Kidney capillary endothelial cell (primary cell): ENCODE measurements at places on chromosomes 2 and 18.
A peak's percentile ranks its signal among the peaks of the same experiment; 100 is the strongest.

- no peak for DNase-seq
Measured at GRCh38 chr2:226185616-226186211, 613.9 kb downstream of the IRS1 start.

DNA sequence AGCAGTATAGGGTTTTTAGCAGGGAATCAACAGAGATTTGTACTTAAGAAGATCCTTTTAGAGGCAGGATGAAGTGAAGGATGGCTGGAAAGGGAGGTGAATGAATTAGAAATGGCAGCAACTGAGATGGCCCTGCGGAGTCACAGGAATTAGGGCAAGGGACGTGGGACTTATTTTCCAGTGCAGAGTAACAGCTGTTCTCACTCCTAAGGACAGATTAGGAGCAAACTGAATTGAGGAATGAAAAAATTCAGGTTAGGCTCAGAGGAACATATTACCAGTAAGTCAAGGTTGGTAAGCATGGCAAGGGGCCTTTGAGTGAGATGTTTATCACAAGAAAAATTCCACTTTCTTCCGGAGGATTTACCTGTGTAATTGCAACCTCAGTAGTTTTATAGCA lies 34.4 kb downstream of the COL4A3 start:
- no peak for DNase-seq

GRCh38 chr2:120161190-120161589 lies 62.0 kb downstream of the TMEM185B start:
- DNase-seq: no peak

- no peak for DNase-seq
Measured at GRCh38 chr2:220433131-220433530, 805.7 kb downstream of the SLC4A3 start.

DNA sequence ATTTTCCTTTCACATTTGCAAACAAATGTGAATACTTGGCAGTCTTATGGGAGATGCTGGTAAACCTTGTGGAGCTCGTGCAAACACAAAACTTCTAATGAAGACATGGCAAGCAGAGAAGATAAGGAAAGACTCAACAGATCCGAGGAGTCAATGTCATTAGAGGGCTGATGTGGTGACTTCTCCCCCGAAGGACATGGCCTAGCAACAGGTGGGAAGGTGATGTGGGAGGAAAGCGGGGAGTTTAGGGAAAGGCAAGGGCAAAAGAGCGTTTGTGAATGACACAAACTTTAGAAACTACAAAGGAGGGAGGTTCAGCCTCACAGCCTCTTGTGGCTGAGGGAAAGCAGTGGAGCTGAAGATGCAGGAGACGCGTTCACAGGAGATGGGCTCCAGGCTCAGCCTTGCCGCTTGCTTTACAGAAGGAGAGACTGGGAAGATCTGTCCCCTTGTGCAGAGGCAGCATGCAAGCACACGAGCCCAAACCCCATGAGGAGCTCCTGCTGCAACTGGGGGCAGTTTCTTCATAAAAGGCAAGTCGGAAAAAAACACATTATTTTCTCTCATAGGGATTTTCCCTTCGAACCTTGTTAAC lies 86.6 kb downstream of the SOWAHC start:
- DNase-seq: no peak

GRCh38 chr2:203579730-203580129 lies 44.6 kb upstream of the RAPH1 start:
- no peak for DNase-seq

DNA sequence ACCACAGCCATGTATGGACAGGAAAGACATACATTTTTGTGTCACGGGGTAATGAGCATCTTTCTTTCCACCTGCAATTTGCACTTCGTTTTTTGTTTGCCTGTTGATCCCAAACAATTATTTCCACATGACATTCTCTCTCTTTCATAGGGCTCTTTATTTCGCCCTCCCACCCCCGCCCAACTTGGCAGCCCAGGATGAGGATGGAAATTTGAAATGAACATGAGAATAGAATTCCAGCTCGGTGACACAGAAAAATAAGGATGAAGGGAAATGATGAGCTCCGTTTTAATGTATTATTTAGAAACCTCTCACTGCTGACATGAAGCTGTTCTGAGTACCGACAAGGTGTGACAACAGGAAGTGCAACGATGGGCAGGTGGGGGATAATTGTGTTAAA lies 443.3 kb downstream of the SOCS6 start:
- no peak for DNase-seq

GRCh38 chr2:89837962-89838625 lies 1146.6 kb downstream of the RPIA start:
- no peak for DNase-seq

DNA sequence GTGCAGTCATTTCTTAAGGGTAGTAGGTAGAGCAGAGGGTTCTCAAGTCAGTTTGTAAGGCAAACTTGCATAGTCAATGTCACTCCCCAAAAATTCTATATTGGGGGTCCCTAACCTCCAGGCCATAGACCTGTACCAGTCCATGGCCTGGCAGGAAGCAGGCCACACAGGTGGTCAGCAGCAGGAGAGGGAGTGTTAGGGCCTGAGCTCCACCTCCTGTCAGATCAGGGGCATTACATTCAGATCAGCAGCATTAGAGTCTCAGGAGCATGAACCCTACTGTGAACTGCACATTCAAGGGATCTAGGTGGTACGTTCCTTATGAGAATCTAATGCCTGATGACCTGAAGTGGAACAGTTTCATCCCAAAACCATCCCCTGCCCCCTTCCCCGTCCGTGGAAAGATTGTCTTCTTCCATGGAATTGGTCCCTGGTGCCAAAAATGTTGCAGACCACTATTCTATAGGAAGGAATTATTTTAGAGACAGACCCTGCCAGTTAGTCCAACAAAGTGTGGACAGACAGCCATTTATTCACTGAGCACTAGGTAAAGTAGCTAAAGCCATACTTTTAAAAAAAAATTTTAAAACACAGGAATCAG lies 6.7 kb downstream of the COA5 start:
- peak; percentile 23 for DNase-seq

GRCh38 chr2:22283436-22283835 lies 1101.5 kb upstream of the KLHL29 start:
- no peak for DNase-seq

DNA sequence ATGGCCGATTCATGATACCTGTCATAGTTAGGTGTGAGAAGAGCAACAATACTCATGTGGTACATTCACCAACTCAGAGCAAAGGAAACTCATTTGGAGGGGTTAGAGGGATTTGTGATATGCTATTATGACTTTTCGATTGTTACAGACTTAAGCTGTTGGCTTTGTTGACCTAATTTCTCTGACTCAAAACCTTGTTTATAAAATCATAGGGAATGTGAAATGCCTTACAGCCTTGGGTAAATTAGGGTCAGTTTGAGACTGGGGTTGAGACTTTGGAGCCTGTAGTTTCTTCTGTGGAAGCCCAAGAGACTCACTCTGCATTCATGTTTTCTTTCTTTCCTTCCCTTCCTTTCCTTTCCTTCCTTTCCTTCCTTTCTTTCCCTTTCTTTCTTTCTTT lies 261.9 kb downstream of the LRRTM1 start:
- no peak for DNase-seq

- peak; percentile 13 for DNase-seq
Measured at GRCh38 chr2:80238692-80239469, 65.7 kb downstream of the LRRTM1 start.

GRCh38 chr2:39171621-39172020 lies 50.8 kb upstream of the SOS1 start:
- DNase-seq: no peak

- no peak for DNase-seq
Measured at GRCh38 chr2:12217175-12217574, 470.7 kb downstream of the LPIN1 start.

GRCh38 chr2:196176142-196176738 lies 4.9 kb upstream of the STK17B start:
- DNase-seq: no peak

GRCh38 chr18:11857177-11857887 lies 6.1 kb downstream of the CHMP1B start:
- DNase-seq: peak; percentile 94

GRCh38 chr2:146615778-146616177 lies 1229.1 kb upstream of the ACVR2A start:
- DNase-seq: no peak

- DNase-seq: no peak
Measured at GRCh38 chr2:228860601-228861285, 410.3 kb downstream of the PID1 start.

- no peak for DNase-seq
Measured at GRCh38 chr2:176268976-176269318, 295 bp upstream of the MTX2 start.

GRCh38 chr18:75799449-75800330 lies 372.2 kb upstream of the SMIM21 start:
- DNase-seq: no peak

DNA sequence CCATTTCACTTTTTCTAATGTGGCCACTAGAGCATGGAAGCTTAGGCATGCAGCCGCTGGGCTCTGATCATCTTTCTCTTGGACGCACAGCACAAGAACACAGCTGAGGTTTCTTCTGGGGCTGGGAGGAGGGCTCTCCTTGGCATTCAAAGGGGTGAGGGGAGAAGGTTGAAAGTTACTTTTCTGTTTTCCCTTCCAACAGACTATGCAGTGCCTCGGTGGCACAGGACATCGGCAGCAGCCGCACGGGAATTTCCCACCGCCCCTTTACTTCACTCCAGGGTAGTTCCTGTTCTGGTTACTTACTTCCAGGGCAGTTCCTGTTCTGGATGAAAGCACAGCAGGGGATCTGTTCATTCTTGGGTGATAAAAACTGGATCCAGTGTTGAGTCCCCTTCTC lies 18.9 kb upstream of the MAL start:
- DNase-seq: no peak

DNA sequence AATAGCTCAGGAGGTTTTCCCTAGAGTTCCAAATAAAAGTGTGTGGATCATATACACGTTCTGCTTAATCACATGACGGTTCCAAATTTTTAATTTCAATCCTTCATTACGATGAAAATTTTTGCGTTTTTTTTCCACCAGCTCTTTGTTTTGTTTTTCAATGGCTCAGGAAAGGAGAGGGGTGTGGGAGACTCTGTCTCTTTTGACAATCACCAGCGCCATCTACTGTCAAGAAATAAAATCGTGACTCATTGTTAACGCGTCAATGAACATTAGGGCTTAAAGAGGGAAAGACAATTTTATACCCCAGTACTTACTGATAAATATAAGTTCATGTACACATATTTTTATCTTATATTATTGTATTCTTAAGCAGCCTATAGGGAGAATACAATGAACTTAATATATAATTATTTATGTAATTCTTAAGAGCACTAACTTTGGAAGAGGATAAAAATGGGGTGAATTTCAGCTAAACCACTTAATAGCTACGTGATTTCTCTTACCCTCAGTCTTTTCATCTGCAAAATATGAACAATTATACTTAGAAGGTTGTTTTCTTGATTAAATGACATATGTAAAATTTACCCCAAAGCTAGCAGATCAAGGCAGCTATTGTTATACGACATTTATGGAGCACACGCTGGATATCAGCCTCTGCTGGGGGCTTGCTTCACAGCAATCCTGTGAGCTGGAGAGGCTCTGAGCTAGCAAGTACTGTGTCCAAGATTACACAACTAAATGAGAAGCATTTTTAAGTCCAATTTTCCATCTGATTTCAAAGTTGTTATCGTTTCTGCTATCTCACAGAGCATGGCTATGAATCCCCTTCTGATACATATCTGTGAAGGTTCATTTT lies 47.4 kb upstream of the RMDN2 start:
- DNase-seq: peak; percentile 74

- no peak for DNase-seq
Measured at GRCh38 chr2:197805715-197806633, 1.6 kb downstream of the PLCL1 start.

DNA sequence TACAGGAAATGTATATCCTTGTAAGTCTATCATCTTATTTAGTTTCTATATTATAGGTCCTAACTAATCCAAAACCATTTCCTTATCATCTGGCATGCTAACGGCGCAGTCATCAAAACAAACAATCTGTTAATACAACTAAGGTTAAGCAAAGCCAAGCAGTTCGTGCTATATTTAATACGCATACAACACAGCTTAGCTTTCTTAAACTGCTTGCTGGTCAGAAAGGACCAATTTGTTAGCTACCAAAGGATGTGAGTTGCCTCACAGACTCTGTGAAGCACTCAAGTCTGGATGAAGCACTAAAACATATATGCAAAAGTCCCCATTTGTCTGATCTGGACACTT lies 67.0 kb downstream of the ZEB2 start:
- DNase-seq: no peak

GRCh38 chr2:64202206-64202845 lies 58.1 kb upstream of the PELI1 start:
- DNase-seq: no peak

GRCh38 chr2:179129574-179130238 lies 79.8 kb upstream of the CCDC141 start:
- DNase-seq: peak; percentile 30

DNA sequence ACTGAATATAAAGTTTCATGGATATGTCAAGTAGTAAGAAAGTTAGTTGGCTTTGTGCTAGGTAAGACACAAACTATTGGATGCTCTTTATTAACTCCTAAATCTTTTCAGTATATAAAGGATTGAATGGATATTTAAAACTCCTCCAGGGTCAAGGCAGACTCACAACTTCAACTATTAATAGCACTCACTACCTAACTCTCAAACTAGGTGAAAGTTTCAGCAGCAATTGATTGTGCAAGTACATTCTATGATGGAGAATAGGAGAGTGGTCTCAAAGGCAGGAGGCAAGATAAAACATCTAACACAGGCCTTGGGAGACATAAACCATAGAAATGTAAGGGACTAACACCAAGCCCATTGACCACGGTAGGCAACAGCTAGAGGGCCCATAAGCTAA lies 328.9 kb upstream of the CHAC2 start:
- DNase-seq: no peak

- DNase-seq: no peak
Measured at GRCh38 chr18:56036741-56037140, 448.7 kb upstream of the TCF4 start.

DNA sequence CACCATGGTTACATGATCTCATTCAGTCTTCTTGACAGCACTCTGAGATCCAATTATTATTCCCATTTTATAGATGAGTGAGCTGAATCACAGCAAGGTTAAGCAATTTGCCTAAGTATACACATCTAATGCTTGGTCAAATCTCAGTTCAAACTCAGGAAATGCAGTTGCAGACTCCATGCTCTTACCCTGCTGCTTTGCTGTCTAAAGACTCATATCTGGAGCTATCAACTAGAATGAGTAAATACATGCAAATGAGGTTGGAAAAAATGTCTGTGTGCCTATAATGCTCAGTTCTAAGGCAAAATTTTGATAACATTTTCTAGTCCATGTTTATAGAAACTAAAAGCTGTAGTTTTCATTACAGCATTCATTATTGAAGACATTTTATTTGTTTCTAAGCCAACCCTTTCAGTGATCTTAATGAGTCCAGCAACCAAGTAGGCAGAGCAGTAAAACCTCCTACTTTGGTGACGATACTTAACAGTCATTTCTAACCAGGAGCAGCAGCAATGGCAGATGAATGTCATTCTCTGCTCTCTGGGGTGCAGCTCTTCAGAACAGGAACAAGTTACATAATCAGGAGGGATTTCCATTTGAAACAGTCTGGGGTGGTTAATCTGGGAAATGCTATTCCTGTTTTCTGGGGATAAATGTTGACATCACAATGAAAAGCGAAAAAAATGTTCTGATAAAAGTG lies 396.8 kb upstream of the UBE2E3 start:
- no peak for DNase-seq

- peak; percentile 83 for DNase-seq
Measured at GRCh38 chr2:217919781-217920351, 82.9 kb downstream of the TNS1 start.
